ENCODE measurements at places on chromosomes 6 and 20.

GRCh38 chr6:131929976-131930375 lies 21.2 kb downstream of the CCN2 start:
- DNase-seq, result no peak

GRCh38 chr20:61882716-61883615 lies 182.7 kb downstream of the TAF4 start:
- no peak for DNase-seq

DNA sequence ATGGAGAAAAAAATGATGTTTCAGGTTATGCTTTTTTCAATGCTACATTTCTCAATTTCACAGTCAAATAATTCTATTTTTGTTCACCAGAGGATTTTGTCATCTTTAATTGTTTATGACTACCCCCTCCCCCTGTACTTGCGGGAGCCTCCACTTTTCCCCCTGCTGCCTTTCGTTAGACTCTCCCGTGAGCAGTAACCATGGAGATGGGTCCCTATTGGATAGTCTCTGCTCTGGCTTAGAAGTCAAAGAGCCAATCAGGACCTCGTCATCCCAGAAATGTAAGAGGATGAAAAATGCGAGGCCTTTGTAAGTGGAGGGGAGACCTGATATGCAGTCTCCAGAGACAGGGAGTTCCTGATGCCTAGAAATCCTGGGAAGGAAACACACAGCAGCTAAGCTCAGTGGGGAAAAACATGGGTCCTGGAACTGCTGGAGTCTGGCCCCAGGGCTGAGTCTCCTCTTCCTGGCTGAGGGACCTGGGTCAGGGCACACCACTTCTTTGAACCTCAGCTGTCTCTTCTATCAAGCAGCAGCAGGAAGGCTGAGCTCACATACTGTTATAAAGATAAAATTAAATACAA lies 298.7 kb downstream of the TSHZ2 start:
- no peak for DNase-seq

- no peak for DNase-seq
Measured at GRCh38 chr20:34798871-34799270, 26.6 kb downstream of the NCOA6 start.

DNA sequence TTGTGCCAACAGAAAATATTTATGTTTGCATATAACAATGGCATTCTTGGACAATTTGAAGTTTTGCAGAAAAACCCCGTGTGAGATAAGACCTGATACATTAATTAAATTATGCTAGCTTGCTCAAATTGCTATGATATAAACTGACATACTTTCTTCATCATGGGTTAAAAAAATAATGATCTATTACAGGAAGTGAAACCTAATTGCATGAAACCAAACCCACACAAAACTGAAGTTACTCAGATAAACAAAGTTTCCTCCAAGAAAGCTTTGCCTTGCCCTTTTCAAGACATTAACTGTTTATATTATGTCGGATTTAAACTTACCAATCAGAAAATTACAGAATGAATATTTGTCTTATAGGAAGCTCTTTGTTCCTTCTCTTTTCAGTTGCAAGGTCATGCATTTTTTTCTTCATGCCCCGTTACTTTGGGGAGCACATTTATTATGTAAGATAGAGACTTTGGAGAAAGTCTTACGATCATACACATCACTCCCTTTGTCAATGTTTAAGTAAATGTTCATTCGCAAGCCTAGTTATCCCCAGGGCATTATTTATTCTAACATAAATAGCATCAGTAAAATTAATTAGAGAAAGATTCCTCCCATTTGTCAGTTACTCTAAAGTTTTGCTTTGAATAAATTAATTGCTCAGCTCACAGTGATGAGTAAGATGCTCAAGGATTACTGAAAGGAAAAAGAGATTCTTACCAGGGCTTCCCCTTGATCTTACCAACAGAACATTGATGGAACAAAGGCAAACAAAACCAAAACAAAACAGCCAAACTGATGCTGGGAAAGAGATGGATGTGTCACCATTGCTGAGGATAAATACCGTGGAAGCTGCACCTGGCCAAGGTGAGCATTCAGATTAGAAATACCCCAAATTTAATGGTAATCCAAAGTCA lies 14.8 kb upstream of the TMEM244 start:
- peak; percentile 4 for DNase-seq

DNA sequence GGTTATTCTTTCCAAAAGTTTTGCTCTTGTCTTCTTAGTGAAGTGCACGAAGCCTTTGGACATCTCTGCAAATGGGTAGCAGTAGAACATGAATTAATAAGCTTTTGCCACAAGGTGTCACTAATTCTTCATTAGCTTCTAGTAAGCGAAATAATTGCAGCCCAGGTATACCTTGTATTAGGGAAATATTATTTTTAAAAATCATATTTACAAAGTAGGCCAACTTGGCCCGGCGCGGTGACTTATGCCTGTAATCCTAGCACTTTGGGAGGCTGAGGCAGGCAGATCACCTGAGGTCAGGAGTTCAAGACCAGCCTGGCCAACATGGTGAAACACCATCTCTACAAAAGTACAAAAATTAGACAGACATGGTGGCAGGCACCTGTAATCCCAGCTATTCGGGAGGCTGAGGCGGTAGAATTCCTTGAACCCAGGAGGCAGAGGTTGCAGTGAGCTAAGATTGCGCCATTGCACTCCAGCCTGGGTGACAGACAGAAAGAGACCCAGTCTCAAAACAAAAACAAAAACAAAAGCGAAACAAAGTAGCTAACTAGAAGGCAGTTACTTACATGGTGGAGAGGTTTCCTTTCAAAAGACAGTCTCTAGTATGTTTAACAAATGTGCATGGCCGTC lies 8.8 kb upstream of the RSPH3 start:
- DNase-seq, result peak; percentile 61

GRCh38 chr6:43377710-43378229 lies 8.3 kb upstream of the ZNF318 start:
- DNase-seq, result no peak

DNA sequence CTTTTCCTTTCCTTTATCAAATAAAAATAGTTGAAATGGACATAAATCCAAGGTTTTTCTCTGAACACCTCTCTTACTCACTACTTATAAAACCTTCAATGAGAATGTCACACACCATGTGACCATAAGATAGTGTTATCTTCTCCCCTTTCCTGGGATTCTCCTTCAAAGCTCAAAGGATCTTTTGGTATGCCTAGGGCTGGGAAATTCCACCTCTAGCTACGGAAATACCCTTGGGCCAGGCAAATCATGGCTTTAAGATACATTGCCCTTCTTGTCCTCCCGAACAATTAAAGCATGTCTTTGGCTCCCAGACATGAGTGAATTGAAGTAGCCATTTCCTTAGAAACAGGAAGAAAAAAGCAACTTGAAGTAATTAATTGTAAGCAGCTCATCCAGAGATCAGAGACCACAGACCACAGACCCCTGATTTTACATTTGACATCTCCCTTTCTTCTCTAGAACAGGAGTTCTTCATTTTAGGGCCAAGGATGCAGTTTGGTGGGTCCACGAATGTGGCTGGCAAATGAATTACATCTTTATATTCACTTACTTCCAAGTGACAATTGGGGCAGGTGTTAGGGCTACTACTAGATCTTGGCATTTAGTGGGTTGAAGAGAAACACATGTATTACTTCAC lies 4.1 kb downstream of the PLCB4 start:
- no peak for DNase-seq

- DNase-seq, result peak; percentile 19
Measured at GRCh38 chr20:44324343-44324742, 12.5 kb upstream of the R3HDML start.

DNA sequence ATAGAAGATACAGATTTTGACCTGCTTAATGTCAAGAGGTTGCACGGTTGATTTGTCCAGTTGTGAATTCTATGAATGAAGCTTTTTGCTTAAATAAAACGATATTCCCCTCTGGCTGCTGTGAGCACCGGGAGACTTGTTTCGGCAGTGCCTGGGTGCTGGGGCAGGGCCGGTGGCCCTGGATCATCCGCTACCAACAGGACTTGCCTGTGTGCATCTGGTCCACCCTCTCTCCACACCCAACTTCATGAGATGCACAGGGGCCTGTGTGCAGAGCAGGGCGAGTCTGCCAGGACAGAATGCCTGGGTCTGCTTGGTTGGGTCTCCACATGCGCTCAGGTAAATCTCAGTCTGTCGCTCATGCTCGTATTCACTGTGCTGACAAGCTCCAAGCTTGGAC lies 65.5 kb downstream of the TSHZ2 start:
- DNase-seq, result no peak

DNA sequence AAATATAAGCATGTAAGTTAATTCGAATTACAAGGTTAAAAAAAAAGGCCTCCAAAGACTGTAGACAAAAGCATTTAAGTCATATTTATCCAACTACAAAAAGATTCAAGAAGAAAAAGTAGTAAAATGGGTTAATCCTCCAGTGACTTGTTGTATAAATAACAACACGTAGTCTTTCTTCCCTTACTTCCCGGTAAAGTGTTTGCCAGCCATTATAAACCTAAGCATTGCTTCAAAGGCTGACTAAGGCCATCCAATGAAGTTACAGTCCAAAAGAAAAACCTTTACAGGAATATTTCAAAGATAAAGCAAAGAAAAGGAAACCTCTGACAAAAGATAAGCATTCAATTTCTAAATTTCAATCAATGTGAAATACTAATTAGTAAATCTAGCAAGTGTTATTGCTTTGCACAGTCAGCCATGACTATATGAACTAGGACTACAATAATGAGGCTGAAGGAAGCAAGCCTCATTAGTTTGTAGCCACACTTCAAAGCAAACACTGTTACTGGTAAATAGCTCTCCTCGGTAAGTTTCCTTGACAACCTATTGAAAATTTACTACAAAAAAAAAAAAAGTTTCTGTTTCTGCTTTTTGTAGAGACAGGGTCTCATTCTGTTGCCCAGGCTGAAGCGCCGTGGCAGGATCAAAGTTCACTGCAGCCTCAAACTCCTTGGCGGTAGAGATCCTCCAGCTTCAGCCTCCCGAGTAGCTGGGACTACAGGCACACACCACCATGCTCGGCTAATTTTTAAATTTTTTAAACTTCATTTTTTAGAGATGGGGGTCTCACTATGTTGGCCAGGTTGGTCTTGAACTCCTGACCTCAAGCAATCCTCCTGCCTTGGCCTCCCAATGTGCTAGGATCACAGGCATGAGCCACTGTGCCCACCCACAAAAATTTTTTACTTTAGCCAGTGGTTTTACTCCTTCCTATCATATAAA lies 46.0 kb downstream of the NUDT3 start:
- DNase-seq, result no peak

- DNase-seq, result no peak
Measured at GRCh38 chr6:10413850-10414738, 780 bp downstream of the TFAP2A start.

DNA sequence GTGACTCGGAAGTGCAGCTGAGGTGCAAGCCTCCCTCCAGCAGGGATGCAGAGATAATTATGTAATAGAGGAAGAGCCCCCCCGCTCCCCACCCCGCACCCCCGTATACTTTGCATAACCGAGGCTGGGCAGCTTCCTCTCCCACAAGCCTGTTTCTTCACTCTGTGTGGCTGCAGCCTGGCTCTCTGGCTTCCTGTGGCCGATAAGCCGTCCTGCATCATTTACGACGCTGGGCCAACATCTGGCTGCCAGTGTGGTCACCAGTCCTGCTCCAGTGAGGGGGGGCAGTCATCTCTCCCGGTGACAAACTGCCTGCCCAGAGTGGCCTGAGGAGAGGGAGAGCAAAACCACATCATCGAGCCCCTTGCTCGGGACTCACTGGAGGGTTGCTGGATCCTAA lies 59.2 kb downstream of the RBM38 start:
- DNase-seq, result peak; percentile 46

- DNase-seq, result no peak
Measured at GRCh38 chr6:144467921-144468320, 182.8 kb downstream of the UTRN start.

- no peak for DNase-seq
Measured at GRCh38 chr20:17421493-17421892, 109.7 kb downstream of the BFSP1 start.

- no peak for DNase-seq
Measured at GRCh38 chr6:1524040-1524480, 85.7 kb upstream of the FOXC1 start.

DNA sequence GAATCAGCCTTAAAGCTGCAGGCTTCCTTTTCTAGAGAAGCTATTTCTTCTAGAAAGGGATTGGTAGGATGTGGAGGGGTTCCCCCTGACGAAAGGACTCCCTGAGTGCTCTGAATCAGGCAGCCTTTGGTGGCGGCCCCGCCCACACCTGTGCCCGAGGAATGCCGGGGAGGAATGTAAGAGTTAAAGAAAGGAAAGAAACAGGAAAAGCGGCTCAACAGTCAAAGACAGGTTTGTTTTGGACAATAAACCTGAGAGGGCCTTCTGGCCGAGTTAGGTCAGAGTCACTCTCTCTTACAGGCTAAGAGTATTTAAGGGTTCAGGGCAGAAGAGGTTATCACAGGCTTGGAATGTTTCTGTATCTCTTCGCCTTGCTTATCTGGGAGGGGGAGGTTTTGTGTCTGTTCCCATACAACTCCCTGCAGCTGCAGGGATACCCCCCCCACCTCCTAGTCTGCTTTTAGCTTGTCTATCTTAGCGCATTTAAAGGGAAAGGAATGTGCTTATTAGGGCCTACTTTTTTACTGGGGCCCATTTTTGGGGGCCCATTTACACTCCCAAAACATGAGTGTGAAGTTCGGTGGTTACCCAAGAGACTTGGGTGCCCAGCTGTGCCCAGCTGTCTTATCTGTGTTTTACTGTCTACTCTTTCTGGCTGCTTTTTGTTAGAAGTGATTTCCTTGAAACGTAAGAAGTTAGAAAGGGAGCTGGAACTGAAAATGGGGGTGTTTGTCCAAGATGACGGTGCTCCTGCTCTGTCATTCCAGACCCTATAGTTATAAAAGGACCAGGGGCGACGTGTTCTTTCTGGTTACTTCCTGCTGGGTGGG lies 32.8 kb downstream of the DYNLT1 start:
- no peak for DNase-seq

- DNase-seq, result no peak
Measured at GRCh38 chr6:82259389-82259788, 11.8 kb upstream of the IBTK start.

- DNase-seq, result no peak
Measured at GRCh38 chr6:150081702-150082101, 12.8 kb upstream of the ULBP3 start.

GRCh38 chr6:12051861-12052368 lies 39.8 kb downstream of the HIVEP1 start:
- DNase-seq, result no peak

- DNase-seq, result no peak
Measured at GRCh38 chr6:168584249-168584648, 143.3 kb downstream of the SMOC2 start.

- no peak for DNase-seq
Measured at GRCh38 chr6:168090064-168090690, 11.2 kb upstream of the FRMD1 start.

DNA sequence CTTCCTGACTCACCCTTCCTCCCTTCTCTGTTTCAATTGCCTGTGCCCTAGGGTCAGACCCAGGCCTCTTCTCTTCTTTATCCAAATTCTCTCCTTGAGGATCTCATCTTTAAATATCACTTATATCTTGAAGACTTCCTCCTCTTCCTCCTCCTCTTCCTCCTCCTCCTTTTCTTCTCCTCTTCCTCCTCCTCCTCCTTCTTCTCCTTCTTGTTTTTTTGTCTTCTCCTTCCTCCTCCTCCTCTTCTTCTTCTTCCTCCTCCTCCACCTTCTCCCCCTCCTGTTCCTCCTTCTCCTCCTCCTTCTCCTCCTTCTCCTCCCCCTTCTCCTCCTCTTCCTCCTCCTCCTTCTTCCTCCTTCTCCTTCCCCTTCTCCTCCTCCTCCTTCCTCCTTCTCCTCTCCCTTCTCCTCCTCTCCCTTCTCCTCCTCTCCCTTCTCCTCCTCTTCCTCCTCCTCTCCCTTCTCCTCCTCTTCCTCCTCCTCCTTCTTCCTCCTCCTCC lies 127.6 kb upstream of the AKIRIN2 start:
- DNase-seq, result no peak

- DNase-seq, result no peak
Measured at GRCh38 chr6:37357860-37358259, 4.1 kb downstream of the RNF8 start.

- no peak for DNase-seq
Measured at GRCh38 chr6:33088931-33089620, 13.3 kb downstream of the HLA-DPB1 start.

Measured in RPMI8226 (cell line).